Stimulated activated CD4-positive, alpha-beta T cell treated with anti-CD3 and anti-CD28 coated beads, Interleukin-2, amount 100 ng/mL, for 24 hours (primary cell): ENCODE measurements at places on chromosomes 2 and 18.

GRCh38 chr2:203469546-203469945 is 65.6 kb downstream of the RAPH1 start:
- DNase-seq = no peak

- DNase-seq = no peak
Measured at GRCh38 chr2:102028470-102028869, 36.7 kb downstream of the IL1R2 start.

DNA sequence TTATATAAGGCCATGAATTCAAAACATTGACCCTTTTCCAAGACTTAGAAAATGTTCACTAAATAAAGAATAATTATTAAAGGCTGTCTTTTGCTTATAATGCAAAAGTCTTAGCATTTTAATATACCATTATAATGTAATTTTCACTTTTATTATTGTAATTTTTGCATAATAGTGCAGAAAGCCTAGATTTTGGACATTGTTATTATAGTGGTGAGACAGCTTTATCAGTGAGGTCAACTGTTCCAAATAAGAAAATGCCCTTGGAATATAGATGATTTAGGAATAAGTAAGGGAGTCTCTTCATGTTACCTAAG is 56.6 kb downstream of the ATIC start:
- DNase-seq = no peak

DNA sequence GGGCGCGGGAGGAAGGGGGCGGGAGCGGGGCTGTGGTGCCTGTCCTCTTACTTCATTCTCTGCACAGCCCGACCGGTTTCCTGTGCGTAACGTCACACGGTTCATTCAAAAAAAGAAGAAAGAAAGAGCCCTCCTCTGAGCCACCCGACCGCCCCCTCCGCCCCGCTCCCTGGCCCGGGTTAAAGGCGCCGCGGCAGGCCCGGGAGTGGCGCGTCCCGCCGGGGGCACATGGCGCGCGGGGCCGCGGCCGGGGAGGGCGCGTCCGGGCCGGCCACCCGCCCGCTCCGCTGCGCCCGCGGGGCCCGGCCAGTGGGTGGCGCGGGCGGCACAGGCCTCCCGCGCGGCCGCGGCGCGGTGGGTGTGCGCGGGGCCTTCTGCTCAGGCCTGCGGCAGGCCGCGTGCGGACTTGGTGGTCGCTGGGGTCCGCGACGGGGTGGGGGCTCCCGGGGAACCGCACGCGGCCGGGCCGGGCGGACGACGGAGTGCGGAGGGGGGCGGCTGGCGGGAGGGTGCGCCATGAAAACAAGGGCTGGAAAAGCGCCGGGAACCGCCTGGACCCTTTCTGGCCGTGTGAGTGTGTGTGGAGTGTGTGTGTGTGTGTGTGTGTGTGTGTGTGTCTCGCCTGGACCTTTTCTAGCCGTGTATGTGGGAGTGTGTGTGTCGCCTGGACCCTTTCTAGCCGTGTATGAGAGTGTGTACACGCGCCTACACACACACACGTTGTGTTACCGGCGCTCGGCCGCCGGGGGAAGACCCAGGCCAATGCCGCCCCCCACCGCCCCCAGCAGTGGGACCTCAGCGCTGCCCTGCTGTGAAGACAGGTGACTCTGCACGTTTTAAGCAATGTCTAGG is 780 bp upstream of the BCL2 start:
- peak; percentile 83 for DNase-seq
